ENCODE measurements at places on chromosomes 12 and 14. TPM values are rescaled to one million over a fixed set of nuclear protein-coding genes. Genes with fewer than 3 reads are reported as not detected.

The MMP19 gene
- total RNA-seq = 4.2 TPM

The ANO4 gene
- not detected for total RNA-seq

The BHLHE41 gene
- 10.6 TPM for total RNA-seq

The AHNAK2 gene
- total RNA-seq = 5.7 TPM

The VPS29 gene
- total RNA-seq = 107 TPM

The ACOT4 gene
- total RNA-seq = 0.31 TPM

The PPHLN1 gene
- total RNA-seq = 41.0 TPM

The PLEKHH1 gene
- total RNA-seq = 2.5 TPM

The KRT78 gene
- total RNA-seq = not detected

The C12orf50 gene
- total RNA-seq = not detected

The LTB4R2 gene
- total RNA-seq = 2.1 TPM

The ARL6IP4 gene
- 166 TPM for total RNA-seq

The GNG2 gene
- total RNA-seq = 17.9 TPM

The IQSEC3 gene
- total RNA-seq = 1.5 TPM

The KSR2 gene
- total RNA-seq = 0.09 TPM

The ARF3 gene
- total RNA-seq = 76.8 TPM

The WIF1 gene
- total RNA-seq = 0.67 TPM

The RNFT2 gene
- 2.5 TPM for total RNA-seq

The TEX22 gene
- total RNA-seq = 0.46 TPM

The BIN2 gene
- 4.5 TPM for total RNA-seq

The MRPS35 gene
- total RNA-seq = 44.2 TPM

The B4GALNT1 gene
- 2.5 TPM for total RNA-seq

The KCNA5 gene
- 119 TPM for total RNA-seq

The AJUBA gene
- 6.9 TPM for total RNA-seq

The C14orf180 gene
- 117 TPM for total RNA-seq

The PDE3A gene
- total RNA-seq = 156 TPM

Measured in right cardiac atrium (tissue), 5 donors.